Stimulated activated naive CD8-positive, alpha-beta T cell treated with anti-CD3 and anti-CD28 coated beads, Interleukin-15, Interleukin-2, amounts not matched to agents 100 U/mL and 50 U/mL, for 24 hours (primary cell): ENCODE measurements at places on chromosomes 4 and X.
A peak's percentile ranks its signal among the peaks of the same experiment; 100 is the strongest.

DNA sequence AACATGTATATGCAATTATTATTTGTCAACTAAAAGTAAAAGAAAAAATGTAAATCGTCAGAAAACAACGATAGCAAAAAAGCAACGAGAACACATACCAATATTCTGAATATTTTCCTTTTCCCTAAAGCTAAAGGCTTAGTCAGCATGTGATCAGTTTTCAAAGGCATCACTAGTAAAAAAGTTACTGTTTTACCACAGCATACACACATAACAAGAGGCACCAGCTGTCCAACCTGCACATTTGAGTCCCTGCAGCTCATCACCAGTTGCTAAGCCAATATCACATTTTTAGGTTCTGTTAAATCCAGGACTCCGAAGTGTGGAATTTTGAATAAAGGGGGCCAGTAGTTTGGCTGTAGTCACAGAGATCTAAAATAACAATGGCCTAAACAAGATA lies 203.8 kb downstream of the ADGRA3 start:
- no peak for DNase-seq

DNA sequence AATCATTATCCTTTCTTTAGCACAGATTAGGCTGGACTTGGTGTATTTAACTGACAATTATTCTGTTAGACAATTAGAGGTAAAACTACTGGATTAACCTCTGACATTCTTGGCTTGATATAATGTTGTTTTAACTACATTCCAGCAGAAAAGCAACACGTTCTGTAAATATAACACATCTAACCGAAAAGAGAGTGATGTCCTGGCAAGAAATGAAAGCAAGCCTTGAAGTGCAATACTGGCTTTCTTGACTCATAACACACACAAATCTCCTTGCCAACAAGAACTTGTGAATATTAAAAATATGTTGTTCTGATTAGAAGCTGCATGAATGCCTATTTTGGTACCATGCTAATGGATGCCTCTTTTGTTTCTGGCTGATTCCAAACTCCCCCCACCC lies 76.4 kb downstream of the EFHC2 start:
- no peak for DNase-seq

- DNase-seq = no peak
Measured at GRCh38 chr4:38209654-38210053, 249.5 kb downstream of the PTTG2 start.

GRCh38 chr4:8278421-8279287 lies 9.1 kb downstream of the HTRA3 start:
- DNase-seq = no peak

DNA sequence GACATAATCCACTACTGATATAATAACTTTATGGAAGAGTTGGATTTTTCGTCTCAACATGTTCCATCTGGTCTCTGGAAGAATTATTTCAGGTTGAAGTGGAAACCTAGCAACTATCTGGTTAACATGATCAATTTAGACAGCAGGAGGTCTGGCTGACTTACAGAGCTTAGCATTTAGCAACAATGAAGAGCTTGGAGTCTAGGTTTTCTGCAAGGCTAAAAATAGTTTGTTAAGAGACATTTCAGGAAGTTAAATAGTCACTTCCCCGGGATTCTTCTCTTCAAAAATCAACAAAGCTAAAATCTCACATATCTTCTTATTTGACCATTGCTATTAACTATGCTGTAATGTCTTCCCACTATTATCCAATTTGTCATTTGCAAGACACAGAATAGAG lies 418.6 kb upstream of the DIPK2B start:
- DNase-seq = no peak

DNA sequence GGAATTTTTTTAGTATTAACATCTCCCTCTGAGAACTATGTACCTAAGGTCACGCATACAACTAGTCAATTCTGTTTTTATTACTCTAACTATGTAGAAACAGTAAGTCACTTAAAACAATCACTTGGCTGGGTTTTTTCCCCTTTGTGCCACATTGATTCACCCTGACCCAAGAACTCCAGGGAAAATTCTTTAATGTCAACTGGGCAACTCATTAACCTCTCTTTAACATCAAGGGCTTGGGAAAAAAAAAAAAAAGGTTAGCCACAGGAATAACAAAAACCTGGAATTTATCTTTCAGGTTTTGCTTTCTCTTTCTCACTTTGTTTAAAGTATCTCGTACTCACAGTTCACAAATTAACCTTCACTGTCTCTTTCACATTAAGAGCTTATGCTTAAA lies 8.1 kb downstream of the RPL9 start:
- DNase-seq = no peak

DNA sequence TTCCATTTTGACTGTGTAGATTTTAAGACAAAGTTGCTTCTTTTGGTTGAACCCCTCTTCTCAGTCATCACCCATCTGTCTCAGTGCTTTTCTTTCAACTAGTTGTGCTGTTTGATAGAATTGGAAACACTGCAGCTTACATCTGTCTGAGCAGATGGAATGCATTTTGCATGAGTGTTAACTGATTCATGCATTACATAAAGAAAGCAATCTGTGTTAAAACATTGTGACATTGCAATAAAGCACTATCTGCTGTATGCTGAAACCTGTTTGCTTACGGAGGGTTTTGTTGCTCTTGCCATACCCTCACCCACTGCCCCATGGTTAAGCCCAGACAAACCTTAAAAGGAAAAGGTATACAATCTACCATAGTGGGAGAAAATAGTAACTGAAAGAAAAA lies 47.4 kb downstream of the NRK start:
- no peak for DNase-seq

DNA sequence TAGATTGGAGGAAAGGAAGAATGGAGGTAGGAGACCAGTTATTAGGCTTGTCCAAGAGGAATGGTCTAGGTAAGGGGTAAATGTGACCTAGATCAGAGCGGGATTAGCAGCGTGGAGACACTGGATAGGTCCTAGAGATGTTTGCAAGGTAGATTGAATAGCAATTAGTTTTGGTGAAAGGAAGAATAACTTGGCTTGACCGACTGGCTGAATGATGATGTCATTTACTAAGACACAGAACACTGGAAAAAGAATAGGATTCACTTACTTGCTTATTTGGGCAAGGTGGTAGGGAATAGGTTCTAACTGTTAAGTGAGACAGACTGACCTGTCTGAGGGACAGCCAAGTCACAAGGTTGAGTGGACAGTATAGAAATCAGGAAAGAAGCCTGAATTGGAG lies 71.3 kb downstream of the VEGFC start:
- DNase-seq = no peak

- DNase-seq = no peak
Measured at GRCh38 chr4:44927399-44928380, 201.3 kb upstream of the GNPDA2 start.

DNA sequence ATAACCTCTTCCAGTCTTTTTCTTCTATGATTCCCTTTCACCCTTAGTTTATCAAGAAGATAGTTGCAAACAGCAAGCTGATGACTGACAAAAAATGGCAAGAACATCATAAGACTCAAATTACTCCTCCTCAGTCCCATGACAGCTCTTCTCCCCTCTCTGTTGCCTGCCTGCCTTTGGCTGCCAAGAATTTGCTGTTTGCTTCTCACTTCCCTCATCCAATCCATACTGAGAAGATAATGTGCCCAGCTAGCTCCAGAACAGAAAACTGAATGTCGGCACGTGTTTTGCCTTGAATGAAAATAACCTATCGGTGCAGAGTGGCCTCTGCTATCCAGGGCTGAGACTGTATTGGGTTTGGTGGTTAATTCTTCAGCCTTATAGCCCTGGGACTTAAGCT lies 192.1 kb downstream of the PPARGC1A start:
- DNase-seq = no peak

GRCh38 chr4:174934360-174934759 lies 16.2 kb downstream of the ADAM29 start:
- no peak for DNase-seq

DNA sequence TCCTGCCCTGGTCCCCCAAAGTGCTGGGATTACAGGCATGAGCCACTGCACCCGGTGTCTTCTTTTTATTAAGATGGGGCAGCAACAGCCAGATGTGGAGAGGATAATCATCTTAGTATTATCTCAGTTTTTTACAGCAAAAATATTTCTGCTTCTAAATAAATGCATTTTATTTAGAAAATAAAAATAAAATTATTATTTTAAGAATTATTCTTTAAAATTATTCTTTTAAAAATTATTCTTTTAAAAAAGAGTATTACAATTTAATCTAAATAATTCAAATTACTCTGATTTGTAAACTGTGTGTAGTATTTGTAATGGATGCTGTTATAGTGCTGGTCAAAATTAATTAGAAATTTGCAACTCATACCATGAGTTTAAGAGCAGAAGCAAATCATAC lies 67.6 kb downstream of the ARFIP1 start:
- no peak for DNase-seq

DNA sequence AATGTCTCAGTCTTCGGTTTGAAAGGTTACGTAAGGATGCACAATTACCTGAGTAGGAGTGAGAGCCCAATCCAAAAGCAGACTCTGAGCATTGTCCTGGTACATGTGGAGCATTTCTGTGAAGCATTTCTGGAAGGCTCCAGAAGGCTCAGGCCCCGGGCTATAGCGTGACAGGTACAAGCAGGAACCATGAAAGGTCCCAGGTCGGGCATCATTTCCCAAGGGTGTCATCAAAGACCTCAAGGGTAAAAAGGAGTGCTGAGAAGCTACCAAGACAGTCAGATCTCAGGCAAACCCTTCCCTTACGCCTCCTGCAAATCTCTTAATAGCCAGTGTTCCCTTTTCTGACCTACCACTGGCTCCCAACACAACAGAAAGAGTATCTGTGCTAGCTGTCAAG lies 30.8 kb downstream of the GPC4 start:
- no peak for DNase-seq

DNA sequence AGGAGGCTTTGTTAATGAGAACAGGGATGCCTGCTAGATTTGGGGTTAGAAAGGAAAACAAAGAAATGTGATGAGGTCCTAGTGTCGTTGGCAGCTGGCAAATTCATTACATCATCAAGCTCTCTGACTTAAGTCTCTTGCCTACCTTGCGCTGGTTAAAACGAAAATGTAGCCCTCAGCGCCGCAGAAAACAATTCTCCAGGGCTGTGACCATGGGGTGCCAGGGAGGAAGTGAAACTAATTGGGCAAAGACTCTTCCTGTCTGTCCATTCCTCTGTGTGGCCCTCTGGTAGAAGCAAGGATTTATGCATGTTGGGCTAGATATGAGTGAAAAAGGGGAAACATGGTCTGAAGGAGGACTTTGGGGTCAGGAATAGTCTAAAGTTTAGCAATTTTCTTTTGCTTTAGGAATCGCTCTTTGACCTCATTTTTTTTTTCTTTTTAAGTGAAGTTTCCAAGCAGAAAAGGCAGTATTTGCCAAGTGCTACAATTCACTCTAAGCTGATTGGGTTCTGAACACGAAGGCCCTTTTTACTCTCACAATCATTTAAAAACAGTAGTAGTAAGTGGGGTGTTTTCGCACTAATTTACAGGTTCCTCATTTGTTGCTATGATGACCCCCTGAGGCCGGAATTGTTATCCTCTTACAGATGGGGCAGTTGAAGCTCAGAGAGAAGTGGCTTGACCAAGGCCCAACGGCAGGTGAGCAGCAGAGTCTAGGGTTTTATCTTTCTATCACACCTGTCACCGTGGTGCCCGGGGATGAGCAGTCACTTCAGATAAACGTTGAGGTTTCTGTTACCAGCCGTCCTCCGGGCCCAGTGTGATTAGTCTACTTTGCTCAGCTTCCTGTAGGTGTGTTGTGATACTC lies 27.3 kb upstream of the CHRNA9 start:
- peak; percentile 64 for DNase-seq

GRCh38 chrX:77733342-77733741 lies 52.7 kb downstream of the ATRX start:
- DNase-seq = no peak

GRCh38 chr4:90958256-90958895 lies 831.2 kb downstream of the CCSER1 start:
- no peak for DNase-seq

GRCh38 chrX:13474164-13474516 lies 95.3 kb upstream of the EGFL6 start:
- DNase-seq = no peak

GRCh38 chr4:131650951-131651350 lies 1498.1 kb upstream of the PCDH10 start:
- no peak for DNase-seq

DNA sequence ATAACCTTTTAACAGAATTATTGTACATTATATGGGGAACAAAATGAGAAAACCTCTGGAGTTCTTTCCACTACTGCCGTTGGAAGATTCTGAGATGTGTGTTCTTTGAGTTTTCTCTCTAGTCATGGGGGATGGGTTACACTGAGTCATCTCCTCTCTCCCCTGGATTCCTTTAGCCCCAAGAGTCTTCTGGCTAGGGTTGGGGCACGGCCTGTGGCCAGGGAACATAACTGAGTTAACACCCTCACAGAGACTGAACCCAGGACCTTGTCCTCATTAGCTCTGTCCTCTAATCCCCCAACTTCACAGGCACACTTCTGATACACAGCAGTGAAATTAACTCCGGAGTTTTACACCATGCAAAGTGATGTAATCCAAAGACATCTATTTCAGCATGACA lies 142.3 kb upstream of the F9 start:
- DNase-seq = no peak

DNA sequence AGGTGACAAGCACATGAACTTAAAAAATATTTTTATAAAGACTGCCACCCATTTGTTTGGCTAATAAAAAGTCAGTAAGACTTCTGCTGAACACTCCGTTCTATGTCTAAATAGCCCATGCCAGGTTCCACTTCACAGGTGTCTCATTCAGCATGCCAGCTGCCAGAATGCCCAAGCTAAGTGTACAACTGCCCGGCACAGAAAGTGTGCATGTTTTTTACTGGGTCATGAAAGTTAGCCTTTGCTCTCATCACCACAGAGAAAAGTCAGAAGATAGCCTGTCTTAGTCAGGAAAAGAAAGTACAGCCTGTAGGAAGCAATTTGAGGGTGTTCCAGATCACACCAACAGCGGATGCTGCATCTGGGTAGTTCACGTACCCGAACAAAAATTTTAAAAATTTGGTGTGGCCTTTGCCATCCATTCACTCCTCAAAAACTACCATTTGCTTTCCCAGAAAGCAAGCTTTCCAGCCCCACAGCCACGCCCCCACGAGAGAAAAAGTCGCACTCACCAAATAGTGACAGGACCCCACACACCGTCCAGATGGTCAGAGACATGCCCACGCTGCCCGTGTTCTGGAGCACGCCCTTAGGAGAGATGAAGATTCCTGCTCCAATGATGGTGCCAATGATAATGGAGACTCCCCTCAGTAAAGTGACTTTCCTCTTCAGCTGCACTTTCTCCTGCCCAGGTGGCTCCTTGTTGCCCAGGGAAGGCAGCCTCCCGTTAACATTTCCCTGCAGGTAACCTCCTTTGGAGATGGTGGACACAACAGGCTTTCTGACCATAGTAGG lies 671 bp downstream of the SLC7A11 start:
- DNase-seq = peak; percentile 5

GRCh38 chr4:85783900-85784299 lies 308.9 kb downstream of the ARHGAP24 start:
- DNase-seq = no peak

- DNase-seq = no peak
Measured at GRCh38 chrX:21738210-21738949, 19.5 kb downstream of the SMPX start.

GRCh38 chrX:24805201-24805600 lies 111.5 kb downstream of the POLA1 start:
- DNase-seq = no peak
